Cardiac fibroblast (primary cell): ENCODE measurements at places on chromosomes 7 and 10.

DNA sequence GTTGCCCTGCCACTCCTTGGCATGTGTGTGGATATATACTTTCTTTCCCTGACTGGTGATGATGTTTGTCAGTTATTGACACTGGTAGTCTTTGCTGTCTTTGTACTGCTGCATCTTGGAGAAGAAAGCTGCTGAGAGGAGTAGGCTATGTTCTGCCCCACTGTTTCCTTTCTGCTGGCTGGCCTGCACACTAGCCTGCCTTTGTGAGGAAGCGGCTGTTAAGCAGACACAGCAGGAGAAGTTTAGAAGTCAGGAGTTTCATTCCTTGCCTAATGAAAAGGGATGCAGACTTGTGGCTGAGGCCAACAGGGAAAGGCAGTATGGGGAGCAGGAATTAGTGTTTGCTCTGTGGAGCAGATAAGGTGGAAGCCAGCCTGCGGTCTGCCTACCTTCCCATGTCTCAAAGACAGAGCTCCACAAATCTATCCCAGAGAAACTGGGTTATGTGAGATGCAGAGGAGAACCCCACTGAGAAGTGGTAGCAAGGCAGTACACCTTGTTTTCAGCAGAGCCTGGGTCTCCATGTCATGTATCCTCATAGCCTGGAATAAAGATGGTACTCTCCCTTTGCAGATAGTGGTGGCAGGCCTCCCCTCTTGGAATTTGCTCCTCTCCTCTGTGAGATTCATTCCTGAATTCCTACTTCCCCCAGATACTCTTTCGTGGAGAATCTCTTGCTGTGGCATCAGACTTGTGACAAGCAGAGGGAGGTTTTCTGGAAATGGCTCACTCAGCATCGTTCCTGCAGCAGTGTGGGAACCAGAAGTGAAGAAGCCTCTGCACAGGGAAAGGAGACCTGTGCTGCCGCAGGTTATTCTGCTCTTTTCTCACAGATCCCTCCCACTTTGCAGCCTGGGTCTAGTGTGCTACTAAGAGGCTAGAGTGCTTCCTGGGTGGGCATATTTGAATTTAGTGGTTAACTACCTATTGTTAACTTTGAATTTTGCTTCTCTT lies 130.2 kb downstream of the LRRC4 start:
- no peak for DNase-seq

DNA sequence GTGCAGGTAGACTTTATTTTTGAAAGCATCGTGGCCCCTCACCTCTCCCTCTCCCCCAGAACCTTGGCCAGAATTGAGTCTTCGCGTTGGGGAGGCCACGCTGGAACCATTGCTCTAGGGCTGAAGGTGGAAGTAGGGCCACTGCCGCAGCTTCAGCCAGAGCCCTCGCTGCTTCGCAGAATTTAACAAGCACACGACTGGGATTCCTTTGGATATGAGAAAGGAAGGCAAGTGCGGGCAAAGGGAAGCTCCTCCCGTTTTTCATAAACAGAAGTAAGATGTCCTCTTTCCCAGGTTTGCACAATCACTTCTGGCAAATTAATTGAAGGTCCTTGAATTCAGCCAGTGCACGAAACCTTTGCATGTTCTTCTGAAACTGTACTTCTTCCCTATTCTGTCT lies 168.1 kb downstream of the CCDC3 start:
- DNase-seq: no peak

DNA sequence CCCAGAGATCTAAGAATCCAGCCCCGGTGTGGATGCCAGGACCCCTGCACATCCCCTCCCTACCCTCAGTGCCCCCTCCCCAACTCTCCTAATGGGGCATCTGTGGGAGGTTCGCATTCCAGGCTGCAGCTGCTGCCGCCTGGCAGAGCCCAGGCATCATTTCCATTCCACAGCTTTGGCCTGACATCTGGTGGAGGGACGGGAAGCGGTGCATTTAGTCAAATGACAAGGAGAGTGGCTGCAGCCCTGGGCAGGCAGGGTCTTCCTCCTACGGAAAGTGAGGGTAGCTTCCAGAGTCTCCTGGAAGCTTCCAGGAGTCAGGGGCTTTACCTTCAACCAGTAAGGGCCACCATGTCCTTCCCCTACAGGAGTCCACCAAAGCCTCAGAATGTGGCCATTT lies 30.8 kb downstream of the PRLHR start:
- DNase-seq: no peak

- no peak for DNase-seq
Measured at GRCh38 chr7:155696747-155697146, 52.3 kb downstream of the RBM33 start.

DNA sequence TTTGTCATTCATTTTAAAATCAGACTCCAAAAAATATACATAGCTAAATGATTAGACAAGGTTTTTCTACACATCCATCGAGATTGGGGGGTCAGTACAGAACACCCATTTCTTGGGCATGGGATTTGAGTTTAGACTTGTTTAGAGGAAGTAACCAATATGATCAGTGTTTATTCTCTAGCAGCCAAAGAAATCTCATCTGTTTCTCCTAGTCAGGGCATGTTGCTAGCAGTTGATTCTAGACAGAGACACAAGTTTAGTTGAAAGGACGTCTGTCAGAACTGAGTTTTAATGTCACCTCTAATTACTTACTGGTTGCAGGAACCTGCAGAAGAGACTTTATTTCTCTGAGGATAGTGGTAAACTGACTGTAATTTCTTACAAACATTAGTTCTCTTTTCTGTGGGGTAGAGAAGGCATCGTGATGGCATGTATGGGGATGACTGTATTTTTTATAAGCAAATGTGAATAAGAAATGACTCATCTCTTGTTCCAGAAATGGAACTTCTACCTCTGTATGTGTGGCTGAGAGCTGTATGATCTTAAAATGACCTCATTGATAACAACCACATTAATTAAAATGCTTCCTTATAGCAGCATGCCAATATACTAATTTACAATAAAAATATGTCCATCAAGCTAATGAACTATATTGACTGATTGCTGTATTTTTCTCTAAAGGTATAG lies 30.6 kb upstream of the RHOBTB1 start:
- DNase-seq: no peak

DNA sequence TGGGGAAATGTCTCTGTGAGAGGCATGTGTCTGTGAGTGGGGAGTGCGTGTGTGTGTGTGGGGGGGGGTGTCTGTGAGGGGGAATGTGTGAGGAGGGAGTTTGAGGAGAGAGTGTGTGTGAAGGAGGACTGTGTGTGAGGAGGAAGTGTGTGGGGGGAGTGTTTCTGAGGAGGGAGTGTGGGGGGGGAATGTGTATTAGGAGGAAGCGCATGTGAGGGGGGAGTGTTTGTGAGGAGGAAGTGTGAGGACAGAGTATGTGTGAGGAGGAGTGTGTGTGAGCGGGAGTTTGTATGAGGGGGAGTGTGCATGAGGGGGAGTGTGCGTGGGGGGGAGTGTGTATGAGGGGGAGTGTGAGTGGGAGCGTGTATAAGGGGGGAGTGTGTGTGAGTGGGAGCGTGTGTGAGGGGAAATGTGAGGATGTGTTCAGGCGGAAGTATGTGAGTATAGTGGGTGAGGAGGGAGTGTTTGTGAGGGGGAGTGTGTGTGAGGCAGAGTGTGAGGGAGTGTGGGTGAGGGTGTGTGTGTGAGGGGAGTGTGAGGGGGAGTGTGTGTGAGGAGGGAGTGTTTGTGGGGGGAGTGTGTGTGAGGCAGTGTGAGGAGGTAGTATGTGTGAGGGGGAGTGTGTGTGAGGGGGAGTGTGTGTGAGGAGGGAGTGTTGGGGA lies 21.8 kb upstream of the PTPRN2 start:
- no peak for DNase-seq

GRCh38 chr7:25964483-25964991 lies 187.5 kb upstream of the NFE2L3 start:
- no peak for DNase-seq

DNA sequence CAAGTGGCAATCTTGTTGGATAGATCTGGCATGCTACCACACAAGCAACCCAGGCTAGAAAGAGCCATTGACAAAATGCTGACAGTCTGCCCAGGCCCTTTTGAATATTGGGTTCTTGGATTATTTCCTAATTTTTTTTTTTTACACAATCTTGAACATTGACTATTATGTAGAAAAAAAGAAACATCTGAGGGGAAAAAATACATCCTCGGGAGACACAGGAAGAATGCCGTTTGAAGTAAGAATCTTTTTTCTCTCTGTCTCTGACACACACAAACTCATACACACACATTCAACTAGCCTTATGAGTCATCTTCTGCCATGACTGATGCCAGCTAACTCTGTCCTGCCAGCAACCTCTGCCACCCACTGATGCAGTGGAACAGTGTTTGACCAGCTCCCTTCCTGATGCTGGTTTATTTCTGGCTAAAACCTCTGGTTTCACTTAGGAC lies 47.2 kb downstream of the SORBS1 start:
- peak; percentile 69 for DNase-seq

- no peak for DNase-seq
Measured at GRCh38 chr7:150631866-150632864, at the start of gene GIMAP6. Gene GIMAP6 (minus strand): TSS chr7:150632385. CDS start chr7:150630142, 2,243 bp downstream.

DNA sequence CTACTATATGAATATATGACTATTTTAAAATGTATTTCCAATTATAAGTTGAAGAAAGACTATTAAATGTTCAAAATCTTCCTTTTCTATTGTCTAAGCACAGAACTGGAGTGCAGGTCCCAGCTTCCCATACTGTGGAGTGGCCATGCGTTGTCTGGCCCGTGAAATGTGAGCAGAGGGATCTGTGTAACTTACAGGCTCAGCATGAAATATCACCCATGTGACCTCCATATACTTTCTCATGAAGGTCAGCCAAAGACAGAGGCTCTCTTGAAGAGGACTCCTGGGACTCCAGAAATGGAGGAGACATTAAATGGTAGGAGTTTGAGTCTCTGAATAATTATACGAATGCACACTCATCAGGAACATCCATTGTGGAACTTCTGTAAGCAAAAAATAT lies 92.4 kb upstream of the CAV2 start:
- no peak for DNase-seq

GRCh38 chr7:102295346-102296178 lies 8.9 kb downstream of the SH2B2 start:
- DNase-seq: no peak

GRCh38 chr10:13661256-13661655 lies 74.5 kb downstream of the PRPF18 start:
- DNase-seq: no peak

- DNase-seq: no peak
Measured at GRCh38 chr7:7351832-7352231, 169.5 kb downstream of the C1GALT1 start.

- DNase-seq: peak; percentile 44
Measured at GRCh38 chr10:15715619-15716227, 4.0 kb downstream of the ITGA8 start.
